ENCODE measurements at places on chromosomes 2 and 18. TPM values are rescaled to one million over a fixed set of nuclear protein-coding genes. Genes with fewer than 3 reads are reported as not detected.

The PELI1 gene
- total RNA-seq: 46.4 TPM

The PLEK gene
- total RNA-seq: not detected

DNA sequence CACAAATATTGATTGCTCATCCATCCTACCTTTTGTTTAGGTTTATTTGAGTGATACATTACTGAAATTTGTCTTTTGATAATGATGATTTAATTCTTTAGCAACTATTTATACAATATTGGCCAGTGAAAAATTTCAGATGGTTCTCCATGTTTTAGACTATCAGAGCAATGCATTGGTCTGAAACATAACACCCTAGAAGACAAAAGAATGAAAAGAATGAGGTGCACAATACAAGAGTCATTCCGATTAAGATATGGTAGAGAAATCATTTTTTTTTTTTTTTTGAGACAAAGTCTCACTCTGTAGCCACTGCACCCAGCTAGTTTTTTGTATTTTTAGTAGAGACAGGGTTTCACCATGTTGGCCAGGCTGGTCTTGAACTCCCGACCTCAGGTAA lies 197.4 kb upstream of the FAM98A start:
- H3K27ac ChIP-seq: no peak overlapping the region
- H3K36me3 ChIP-seq: peaks cover 3% of the 10 kb centered on the region
- no peak for DNase-seq
- H3K27me3 ChIP-seq: no peaks in the 10 kb centered on the region

GRCh38 chr2:186325827-186326535 lies 160.1 kb upstream of the ZC3H15 start:
- DNase-seq: no peak
- peaks cover 3% of the 10 kb centered on the region for H3K27me3 ChIP-seq
- no peaks in the 10 kb centered on the region for H3K36me3 ChIP-seq
- no peaks in the 10 kb centered on the region for H3K4me1 ChIP-seq

DNA sequence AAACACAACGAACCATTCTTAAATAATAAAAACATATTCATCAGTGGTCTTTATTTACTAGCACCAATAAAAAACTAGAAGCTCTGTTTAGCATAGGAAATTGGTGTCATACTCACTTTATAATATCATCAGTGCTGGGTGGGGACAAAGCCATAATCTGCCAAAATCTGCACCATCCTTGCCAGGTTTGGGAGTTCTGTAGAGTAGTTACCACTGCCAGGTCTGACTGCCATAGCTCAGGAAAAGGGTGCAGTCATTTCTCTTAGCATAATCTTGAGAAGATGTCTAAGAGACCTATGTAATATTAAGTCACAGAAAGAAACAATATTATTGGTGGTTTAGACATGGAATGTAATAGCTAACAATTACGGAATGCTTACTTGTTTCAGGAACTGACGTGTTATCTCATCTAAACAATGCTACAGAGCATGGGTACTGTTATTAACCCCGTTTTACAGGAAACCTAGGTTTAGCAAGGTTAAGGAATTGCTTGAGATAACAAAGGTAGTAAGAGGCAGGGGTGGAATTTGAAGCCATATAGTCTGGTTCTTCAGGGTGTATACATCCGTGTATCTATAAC lies 1.6 kb upstream of the MARCHF7 start:
- DNase-seq: no peak
- peaks cover 16% of the 10 kb centered on the region for H3K36me3 ChIP-seq
- peaks cover 21% of the 10 kb centered on the region for H3K4me1 ChIP-seq
- peak overlapping the region; percentile 67 for H3K27ac ChIP-seq
- no peak overlapping the region for H3K4me3 ChIP-seq

GRCh38 chr2:77017355-77017745 lies 504.8 kb downstream of the LRRTM4 start:
- peaks cover 6% of the 10 kb centered on the region for H3K4me1 ChIP-seq
- DNase-seq: no peak
- H3K36me3 ChIP-seq: no peaks in the 10 kb centered on the region
- no peaks in the 10 kb centered on the region for H3K27me3 ChIP-seq
